Thoracic aorta (tissue), 2 donors: ENCODE measurements at places on chromosomes 13 and 19. TPM values are rescaled to one million over a fixed set of nuclear protein-coding genes. Genes with fewer than 3 reads are reported as not detected.

BRSK1 gene
- total RNA-seq, result 16.7 TPM

MAB21L1 gene
- total RNA-seq, result 0.63 TPM

EXOSC5 gene
- total RNA-seq, result 16.9 TPM

KLK2 gene
- not detected for total RNA-seq

KBTBD6 gene
- 4.1 TPM for total RNA-seq

KASH5 gene
- not detected for total RNA-seq

ELSPBP1 gene
- not detected for total RNA-seq

RYR1 gene
- total RNA-seq, result 4.3 TPM

DNA sequence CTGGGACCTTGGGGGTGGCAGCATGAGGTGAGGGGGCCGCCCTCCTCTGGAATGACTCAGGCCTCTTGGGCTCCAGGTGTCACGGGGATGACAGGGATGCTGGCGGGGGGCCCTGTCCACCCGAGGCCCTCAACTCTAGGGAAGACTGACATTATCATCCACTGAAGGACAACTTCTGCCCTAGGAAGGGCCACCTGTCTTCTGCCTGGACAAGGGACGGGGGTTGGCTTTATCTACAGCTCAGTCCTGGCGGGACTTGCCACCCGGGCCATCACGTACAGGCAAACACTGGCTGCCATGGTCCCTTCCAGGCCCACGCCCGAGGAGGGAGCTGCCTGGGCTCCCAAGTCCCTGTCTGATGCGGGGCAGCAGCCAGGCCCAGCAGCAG lies 130.7 kb downstream of the STK24 start:
- DNase-seq, result no peak

DNA sequence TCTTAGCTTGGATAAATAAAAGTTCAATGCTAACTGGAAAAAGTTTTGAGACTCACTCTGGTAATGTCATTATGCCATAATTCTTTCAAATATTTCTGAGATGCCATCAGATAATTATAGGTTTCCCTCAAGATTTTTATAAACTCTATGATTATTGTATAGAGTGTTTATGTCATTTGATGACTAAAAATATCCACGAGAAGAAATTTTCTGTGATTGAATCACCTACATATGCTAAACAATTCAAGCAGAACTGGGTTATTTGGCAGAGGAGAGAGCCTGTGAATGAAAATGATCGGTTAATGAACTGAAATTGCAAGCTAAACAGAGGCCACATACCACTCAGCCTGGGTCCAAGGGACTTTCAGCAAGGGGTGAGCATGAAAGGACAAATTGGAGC lies 92.6 kb upstream of the TSC22D1 start:
- no peak for DNase-seq

GRCh38 chr19:31979362-31979761 lies 366.0 kb upstream of the ZNF507 start:
- DNase-seq, result no peak

DNA sequence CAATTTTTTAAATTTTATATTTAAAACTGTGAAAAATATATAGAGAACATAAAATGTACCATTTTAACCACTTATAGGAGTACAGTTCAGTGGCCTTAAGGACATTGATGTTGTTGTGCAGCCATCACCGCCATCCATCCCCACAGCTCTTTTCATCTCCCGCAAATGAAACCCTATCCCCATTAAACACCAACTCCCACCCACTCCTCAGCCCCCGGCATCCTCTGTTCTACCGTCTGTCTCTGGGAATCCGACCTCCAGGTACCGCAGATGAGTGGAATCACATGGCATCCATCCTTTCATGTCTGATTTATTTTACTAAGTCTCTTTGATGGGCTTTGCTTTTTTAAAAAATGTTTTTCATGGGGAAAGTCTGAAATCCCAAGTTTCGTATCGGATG lies 23.8 kb upstream of the SMIM17 start:
- no peak for DNase-seq

DNA sequence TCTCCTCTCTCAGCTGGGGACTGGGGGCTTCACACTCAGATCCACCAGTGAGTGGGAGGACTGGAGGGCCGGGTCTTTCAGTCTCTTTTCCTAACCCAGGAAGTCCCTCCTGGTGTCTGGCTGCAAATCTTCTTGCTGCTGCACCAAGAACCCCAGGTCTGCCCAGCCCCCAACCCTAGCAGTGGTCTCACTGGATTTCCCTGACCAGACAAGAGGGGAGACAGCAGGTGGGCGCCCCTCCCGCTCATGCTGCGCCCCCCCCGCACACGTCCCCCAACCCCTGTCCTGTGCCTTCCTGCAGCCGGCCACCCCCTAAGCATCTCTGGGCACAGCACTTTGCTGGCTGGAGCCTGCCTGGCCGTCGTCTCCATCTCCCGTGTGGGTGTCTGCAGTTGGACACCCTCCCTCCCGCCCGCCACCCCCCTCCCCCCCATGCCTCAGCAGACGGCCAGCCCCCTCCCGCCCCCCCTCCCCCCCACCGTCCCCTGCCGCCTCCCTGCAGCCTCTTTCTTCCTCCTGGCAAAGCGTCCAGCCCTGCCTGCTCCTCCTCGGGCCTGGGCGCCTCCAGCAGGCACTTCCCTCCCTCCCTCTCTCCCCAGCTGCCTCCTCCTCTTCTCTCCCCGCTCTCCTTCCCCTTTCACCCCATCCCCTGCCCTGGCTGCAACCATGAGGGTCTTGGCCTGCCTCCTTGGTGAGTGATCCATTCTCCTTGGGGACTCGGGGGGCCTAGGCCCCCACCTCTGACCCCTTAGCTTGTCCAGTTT lies at the start of gene SSC5D:
Gene SSC5D, plus strand, starts transcription at position 513 of the 764 bp plus-strand sequence. Its CDS starts 154 bp downstream, at position 667.
- DNase-seq, result no peak

DNA sequence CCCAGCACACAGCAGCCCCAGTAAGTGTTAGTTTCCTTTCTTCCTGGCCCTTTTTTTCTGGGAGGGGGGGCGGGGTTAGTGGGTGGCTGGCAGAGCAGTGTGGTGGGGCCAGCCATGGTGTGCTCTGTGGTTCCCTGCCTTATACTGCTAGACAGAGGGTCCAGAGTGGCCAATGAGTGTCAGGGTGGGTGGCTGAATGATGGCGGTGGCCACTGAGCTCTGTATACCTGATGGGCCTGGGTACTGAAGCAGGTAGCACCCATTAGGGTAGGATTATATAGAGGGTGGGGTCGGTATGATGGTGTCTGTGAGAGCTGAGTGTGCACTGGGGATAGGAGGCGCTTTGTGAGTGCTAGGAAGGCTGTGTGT lies 13.8 kb downstream of the CIC start:
- no peak for DNase-seq

- DNase-seq, result no peak
These were observed 309.2 kb downstream of the LIG4 start for GRCh38 chr13:107906131-107906530.

DNA sequence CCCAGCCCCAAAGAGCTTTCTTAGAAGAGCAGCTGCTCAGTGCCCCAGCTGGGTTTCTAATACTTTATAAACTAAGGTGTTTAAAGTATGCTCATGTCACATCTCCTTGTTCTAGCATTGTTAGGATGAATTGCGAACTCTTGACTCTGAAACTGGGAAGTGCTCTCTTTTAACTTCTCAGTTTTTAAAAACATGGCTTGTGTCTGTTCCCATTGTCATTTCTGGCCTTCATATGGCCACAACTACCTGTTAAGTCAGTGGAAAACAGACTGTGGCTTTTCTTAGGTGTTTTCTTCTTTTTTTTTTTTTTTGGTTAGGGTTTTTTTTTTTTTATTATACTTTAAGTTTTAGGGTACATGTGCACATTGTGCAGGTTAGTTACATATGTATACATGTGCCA lies 164.7 kb downstream of the KCNRG start:
- no peak for DNase-seq

DNA sequence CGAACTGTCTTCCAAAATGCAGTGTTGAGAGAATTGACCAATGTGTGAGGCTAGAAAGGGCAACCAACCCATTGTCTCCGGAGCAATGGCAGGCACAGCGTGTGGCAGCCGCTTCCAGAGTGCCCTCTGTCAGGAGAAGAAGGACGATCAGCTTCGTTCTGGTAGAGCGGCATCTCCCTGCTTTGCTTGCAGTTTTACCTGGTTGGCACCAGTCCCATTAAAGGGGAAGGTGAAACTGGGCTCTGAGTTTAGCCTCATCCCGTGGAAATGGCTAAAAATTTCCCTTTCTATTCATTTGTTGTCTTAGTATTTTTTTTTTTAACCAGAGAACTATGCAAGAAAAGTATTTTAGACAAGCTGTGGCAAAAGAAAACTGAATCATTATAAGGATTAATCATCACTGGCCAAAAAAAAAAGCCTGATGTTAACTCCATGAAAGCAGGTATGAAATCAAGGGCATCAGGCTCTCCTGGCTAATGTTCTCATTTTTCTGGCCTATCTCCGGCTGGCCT lies 81.5 kb upstream of the SLC7A1 start:
- no peak for DNase-seq

DNA sequence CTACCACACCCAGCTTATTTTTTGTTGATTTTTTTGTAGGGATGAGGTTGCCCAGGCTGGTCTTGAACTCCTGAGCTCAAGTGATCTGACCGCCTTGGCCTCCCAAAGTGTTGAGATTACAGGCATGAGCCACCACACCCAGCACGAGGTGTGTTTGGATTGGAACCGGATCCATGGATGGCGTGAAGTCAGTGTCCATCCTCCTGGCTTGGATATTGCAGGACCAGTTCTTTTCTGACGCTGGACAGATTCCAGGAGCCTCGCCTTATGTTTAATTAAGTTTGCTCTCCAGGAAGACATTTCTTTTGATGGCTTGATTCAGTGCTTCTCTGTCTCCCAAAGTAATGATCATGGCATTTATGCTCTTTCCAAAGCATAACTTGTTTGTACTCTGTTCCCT lies 14.4 kb upstream of the RFXAP start:
- no peak for DNase-seq

DNA sequence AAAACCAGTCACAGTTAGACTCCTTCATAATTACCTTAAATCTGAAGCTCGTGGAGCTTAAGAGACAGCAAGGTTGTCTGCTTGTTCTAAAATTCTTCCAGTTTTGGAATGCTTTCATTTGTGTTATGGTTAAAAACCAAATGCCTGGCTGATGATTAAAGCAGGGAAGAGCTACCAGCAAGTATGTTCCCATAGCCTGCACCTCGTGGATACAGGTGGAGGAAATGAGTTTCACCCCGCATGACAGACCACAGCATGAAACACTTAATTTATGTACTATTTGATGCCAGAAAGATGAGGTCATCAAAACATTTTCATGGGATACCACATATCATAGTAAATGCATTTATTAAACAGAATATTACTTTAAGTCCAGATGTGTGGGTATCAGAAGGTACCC lies 416 bp upstream of the DOCK9 start:
- no peak for DNase-seq

DNA sequence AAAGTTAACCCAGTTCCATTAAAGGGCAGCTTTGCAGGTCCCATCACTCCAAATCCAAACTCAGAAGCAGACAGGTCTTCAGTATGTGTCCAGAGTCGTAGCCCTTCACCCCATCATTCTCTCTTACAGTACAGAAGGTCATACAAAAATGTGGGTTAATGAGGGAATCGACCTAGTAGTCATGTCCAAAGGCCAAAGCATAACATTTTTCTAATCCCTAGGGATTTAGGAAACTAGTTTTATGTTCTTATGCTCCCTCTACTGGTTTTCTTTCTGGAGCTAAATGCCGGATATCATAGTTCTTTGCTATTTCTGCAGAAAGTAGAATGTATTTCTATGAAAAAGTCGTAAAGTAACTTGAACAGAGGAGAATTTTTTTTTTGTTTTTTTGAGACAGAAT lies 72.2 kb downstream of the DHRS12 start:
- no peak for DNase-seq

DNA sequence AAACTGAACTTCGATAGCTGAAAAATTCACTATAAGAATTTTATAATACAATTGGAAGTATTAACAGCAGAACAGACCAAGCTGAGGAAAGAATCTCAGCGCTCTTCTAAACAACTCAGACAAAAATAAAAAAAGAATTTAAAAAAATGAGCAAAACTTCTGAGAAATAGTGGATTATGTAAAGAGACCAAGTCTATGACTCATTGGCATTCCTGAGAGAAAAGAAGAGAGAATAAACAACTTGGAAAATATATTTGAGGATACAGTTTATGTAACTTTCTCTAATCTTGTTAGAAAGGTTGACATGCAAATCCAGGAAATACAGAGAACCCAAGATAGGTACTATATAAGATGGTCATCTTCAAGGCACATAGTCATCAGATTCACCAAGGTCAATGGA lies 25.4 kb downstream of the SLC25A15 start:
- DNase-seq, result no peak

DNA sequence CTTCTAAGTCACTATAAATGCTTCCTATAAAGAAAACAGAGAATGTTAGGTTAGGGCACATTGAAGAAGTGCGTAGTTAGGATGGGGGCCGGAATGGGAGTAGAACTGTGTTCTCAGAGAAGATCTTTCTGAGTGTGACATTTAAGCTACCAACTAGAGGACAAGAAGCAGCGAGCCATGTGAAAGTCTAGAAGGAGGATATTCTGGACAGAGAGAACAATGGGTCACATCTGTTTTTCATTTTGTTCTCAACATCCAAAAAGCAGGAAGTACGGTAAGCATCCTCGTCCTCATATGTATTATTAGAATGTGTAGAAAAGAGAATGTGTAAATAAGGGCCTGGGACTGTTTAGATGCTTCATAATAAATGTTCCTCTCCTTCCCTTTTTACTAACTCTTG lies 44.5 kb upstream of the PARP4 start:
- DNase-seq, result no peak

GRCh38 chr13:70890289-70890688 lies 782.0 kb upstream of the KLHL1 start:
- no peak for DNase-seq

DNA sequence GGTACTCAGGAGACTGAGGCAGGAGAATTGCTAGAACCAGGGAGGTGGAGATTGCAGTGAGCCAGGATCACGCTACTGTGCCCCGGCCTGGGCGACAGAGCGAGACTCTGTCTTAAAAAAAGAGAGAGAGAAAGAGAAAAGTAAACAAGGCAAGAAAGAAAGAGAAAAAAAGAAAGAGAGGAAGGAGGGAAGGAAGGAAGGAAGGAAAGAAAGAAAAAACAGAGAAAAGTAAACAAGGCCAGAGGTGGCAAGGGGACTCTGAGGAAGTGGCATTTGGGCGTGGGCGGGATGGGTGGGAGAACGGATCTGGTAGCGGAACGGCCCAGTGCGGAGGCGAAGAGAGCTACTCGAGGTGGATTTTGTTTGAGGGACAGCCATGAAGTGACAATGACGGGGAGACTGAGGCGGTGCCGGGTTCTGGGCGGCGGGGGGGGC lies 7.5 kb upstream of the ARRDC2 start:
- no peak for DNase-seq

- no peak for DNase-seq
These were observed 51.4 kb upstream of the PSG8 start for GRCh38 chr19:42816894-42817293.

- no peak for DNase-seq
These were observed 170.0 kb downstream of the KDM4B start for GRCh38 chr19:5138606-5139582.

- DNase-seq, result no peak
These were observed 14.3 kb upstream of the SHD start for GRCh38 chr19:4264812-4265211.

DNA sequence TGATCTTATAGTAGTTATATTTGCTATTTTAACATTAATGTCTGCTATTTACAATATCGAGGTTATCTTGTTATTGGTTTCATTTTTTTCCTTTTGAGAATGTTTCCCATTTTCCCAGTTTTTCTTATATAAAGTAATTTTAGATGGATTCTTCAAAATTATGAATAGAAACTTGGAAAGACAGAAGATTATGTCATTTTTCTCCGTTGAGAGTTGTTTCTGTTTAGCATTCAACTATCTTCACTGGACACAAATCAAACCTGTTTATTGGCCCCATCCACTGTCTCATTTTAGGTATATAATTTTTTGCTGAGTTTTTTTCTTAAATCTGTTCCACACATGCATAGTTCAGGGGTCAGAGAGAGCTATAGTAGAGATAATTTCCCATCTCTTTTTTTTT lies 1430.9 kb upstream of the MIR17HG start:
- no peak for DNase-seq
